ENCODE measurements at places on chromosomes 7 and 10. TPM values are rescaled to one million over a fixed set of nuclear protein-coding genes. Genes with fewer than 3 reads are reported as not detected.

- DNase-seq: no peak
Measured at GRCh38 chr7:143331179-143331801, 15.4 kb downstream of the CLCN1 start.

The AKR1C1 gene
- 31.4 TPM for total RNA-seq

The NOS3 gene
- 50.7 TPM for total RNA-seq

- no peak for DNase-seq
Measured at GRCh38 chr7:158356454-158356853, 231.2 kb downstream of the PTPRN2 start.

DNA sequence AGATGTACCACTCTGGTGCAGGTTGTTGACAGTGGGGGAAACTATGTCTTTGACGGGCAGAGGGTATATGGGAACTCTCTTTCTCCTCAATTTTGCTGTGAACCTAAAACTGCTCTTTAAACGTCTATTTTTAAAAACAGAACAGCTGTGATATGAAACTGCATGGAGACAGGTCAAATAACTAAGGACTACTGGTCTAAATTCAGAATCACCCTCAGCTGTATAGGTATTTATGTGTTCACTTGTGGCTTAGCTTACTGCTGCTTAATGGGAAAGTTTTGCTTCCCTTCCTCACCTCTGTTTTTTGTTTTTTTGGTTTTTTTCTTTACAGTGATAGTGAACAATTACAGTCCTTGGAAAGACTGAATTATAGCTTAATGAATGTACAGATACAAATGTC, 86.9 kb upstream of the STRIP2 start:
- no peak for DNase-seq

GRCh38 chr10:62666275-62666674, 138.2 kb upstream of the ADO start:
- DNase-seq: no peak

GRCh38 chr7:111780527-111780926, 218.2 kb upstream of the IMMP2L start:
- no peak for DNase-seq

- no peak for DNase-seq
Measured at GRCh38 chr7:25383402-25383801, 155.1 kb upstream of the NPVF start.

DNA sequence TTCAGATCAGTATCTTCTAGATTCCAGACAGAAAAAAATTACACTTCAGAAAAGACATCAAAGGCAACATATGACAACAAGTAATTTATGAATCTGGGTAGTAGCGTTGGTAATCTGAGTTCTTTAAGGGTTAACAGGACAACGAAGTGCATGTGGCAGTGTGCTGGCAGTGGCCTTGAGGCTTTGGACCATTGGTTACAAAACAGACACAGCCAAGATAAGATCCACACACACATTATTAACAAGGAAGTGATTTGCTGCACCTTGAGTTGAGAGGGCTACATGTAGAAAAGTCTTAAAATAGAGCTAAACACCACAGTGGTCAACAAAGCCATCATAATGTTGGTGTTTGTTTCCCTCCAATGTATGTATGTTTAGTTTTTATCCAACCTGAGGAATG, 40.6 kb downstream of the AKR1D1 start:
- no peak for DNase-seq

The RELN gene
- 1.5 TPM for total RNA-seq

The NCF1 gene
- total RNA-seq: 1.9 TPM

The NEUROG3 gene
- total RNA-seq: not detected
